Motor neuron (in vitro differentiated cells): ENCODE measurements at places on chromosomes 12 and 14.

DNA sequence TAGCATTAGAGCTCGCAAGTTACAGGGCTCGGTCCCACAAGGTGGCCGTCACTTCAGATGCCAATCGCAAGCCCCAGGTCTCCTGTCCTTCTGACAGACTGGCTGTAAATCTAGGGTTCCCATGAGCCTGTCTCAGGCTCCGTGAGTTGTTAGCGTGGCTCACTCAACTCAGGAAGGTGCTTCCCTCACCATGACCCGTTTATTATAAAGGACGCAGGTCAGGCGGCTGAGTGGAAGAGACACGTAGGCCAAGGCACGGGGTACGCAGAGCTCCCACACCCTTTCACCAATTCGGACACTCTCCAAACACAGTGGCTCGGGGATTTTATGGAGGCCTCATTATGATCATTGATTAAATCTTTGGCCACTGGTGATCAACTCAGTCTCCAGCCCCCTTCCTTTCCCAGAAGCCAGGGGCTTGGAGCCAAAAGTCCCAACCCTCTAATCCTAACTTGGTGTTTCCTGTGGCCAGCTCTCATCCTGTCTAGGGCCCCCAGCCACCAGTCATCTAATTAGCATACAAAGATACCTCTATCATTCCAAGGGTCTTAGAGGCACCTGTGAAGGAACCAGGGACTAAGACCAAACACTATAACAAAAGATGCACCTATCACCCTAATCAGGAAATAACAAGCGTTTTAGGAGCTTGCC lies 25.8 kb upstream of the LRTM2 start:
- no peak for ATAC-seq

GRCh38 chr14:49173765-49174373 lies 412.3 kb downstream of the RPS29 start:
- peak; percentile 74 for ATAC-seq

GRCh38 chr12:73445658-73446324 lies 1091.8 kb upstream of the ATXN7L3B start:
- no peak for ATAC-seq

DNA sequence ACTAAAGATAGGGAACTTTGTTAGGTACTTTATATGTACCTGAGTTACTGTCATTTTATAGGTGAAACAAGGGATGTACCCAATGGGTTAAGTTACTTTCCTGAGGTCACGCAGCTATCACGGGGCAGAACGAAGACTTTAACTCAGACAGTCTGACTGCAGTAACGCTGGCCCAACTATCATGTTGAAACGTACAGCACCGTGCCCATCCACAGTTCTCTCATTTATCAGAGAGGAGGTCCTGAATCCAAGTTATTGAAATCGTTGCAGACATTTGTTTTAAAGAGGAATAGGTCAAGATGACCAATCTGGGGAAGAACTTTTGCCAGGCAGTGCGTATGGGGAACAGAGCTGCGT lies 587 bp upstream of the C12orf75 start:
- ATAC-seq = no peak

- no peak for ATAC-seq
Observed at GRCh38 chr12:111445726-111446581, 40.2 kb downstream of the SH2B3 start.

DNA sequence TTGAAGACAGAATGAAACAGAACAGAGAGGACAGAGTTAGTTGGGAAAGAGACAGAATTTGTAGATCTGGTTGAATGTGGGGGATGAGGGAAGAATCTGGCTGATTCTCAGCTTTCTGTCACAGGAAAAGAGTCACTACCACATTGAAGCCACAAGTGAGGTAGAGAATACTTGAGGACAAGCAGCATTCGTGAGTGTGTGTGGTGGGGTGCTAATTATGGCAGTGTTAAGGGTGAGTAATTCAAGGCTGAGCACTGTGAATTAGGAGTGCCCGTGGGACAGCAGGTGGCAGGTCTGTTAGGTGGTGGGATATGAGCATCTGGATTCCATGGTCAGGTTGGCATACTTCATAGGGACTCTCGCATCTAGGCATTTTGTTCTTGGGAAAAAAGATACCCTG lies 347.4 kb upstream of the PRICKLE1 start:
- ATAC-seq = no peak

DNA sequence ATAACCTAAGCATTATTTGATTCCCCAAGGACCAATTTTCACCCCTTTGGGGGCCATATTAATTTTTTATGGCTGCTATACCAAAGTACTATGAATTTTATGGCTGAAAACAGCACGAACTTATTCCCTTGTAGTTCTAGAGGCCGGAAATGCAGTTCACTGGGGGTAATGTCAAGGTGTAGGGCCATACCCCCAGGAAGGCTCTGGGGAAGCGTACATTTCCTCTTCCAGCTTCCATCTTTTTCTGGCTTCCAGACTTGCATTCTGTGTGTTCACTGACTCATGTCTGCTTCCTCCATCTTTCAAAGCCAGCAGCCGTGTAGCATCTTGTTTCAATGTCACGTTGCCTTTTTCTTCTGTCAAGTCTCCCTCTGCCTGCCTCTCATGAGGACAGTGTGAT lies 133.5 kb downstream of the BICD1 start:
- ATAC-seq = peak; percentile 17

- no peak for ATAC-seq
Observed at GRCh38 chr14:22227084-22227483, 361.9 kb downstream of the DAD1 start.

DNA sequence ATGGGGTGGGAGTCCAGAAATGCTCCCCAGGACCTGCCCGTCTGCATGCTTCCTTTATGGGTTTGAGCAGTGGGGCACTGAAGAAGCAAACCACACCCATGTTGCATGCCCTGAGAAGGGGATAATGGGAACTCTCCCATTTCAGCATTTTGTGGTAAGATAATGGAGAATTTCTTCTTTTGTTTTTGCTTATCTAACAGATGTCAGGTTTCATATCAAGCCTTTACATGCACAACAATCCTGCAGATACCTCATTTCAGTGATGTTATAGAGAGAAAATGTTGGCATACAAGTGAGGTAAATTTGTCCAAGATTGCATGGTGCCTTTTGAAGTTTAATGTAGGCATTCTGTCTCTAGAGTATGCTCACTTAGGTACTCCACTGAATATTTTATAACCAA lies 177.0 kb downstream of the ALX1 start:
- no peak for ATAC-seq

GRCh38 chr12:608921-609320 lies 54.3 kb downstream of the NINJ2 start:
- no peak for ATAC-seq

GRCh38 chr12:94261786-94262185 lies 113.4 kb downstream of the PLXNC1 start:
- ATAC-seq = no peak
